ENCODE measurements at places on chromosomes 11 and 22.
A peak's percentile ranks its signal among the peaks of the same experiment; 100 is the strongest.

GRCh38 chr11:95924414-95924760, 480 bp upstream of the MTMR2 start:
- DNase-seq, result no peak

DNA sequence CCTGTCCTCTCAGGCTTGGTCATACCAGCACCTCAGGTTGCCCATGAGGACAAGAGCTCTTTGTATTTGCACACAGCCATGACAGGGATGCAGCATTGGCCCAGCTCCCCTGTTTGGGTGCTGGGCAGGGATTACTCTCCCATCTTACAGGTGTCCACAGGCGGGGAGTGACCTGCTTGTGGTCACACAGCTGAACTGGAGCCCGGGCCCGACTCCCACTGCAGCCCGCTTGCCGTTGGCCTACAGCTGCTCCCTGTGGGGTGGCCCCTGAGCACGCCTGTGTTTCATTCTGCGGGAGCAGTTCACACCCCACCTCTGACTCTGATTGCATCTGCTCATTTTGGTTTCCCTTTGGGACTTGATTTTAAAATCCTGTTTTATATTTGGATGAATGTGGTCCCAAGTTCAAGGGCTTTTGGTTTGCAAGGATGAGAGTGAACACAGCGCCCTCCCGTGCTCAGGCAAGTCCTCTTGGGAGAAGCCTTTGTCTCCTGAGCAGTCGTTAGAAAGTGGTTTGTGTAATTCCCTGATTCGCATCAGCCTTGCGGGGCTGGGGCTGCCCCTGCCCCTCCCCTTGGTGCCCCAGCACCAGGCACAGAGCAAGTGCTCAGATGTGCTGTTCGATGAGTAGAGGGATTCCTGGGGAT, 9.3 kb downstream of the PICK1 start:
- no peak for DNase-seq

DNA sequence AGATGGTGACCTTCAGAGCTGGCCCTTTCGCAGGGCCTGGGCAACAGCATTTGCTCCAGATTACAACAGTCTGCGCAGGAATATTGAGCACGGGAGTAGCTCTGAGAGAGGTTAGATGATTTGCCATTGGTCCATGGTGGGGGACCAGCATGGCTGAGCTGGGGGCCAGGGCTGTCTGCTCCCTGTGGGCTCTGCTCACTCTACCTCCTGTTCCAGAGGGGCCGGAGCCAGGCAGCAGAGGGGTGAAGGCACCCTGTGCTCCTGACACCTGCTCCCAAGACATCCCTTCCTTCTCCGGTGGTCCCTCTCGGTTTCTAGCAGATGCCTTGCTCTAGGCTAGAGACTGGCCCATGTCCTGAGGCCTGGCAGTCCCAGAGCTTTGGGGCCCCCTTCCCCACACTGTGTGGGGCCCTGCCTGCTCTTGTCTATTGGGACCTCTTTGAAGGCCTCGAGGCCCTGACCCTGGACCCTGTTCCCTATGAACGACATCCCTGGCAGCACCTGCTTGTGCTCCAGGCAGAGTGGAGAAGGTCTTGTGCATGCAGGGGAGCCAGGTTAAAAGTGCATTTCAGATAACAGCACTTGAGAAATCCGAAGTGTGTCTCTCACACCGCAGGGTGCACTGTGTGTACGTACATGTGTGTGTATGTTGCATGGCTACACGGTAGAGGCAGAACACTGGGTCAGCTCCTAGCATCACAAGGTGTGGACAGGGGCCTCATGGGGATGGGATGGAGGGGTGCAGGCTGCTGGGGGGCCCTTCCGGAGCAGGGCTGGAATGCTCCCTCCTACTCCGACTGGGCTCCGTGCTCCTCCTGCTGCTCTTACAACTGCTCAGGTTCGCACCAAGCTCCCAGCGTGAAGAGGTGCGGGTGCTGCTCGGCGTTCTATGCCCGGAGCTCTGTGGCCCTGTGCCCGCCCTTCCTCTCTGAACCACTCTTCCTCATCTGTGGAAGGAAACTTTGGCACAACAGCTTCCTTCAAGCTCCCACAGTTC, 123.3 kb upstream of the B3GAT1 start:
- no peak for DNase-seq

DNA sequence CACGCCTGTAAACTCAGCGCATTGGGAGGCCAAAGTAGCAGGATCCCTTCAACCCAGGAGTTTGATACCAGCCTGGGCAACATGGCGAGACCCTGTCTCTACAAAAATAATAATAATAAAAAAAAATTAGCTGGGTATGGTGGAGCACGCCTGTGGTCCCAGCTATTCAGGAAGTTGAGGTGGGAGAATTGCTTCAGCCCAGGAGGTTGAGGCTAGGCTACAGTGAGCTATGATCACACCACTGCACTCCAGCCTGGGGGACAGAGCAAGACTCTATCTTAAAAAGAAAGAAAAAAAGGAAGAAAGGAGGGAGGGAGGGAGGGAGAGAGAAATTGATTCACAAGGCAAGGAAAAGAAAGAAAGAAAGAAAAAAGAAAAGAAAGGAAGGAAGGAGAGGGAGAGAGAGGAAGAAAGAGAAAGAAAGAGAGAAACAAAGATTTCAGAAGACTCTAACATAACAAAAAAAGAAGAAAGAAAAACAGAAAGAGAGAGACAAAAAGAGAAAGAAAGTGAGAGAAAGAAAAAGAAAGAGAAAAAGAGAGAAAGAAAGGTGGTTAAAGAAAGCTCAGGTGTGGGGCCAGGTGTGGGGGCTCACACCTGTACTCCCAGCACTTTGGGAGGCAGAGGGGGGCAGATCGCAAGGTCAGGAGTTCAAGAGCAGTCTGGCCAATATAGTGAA, 37.3 kb upstream of the MYH9 start:
- no peak for DNase-seq

- no peak for DNase-seq
Observed at GRCh38 chr11:13701506-13701905, 33.0 kb downstream of the FAR1 start.

- no peak for DNase-seq
Observed at GRCh38 chr22:32661737-32662586, 139.5 kb upstream of the TIMP3 start.

GRCh38 chr11:9759519-9760192, 95.8 kb downstream of the SWAP70 start:
- DNase-seq, result peak; percentile 75

GRCh38 chr22:20117633-20118299, 740 bp upstream of the TRMT2A start:
- DNase-seq, result no peak

DNA sequence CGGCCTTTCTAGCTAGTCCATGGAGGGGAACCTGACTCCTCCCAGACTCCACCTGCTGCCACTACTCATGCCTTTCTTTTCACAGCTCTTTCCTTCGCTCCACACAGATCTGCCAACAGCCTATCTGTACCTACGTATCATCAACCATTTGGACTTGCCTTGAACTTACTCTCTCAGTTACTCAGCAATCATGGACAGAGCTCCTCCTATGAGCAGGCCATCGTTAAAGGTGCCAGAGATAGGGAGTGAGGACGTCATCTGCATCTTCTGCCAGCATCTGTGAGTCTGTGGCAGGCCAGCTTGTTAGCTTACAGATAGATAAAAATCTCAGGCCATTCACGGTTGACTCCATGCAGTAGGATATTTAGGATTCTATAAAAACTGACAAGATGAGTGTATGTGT, 162.9 kb upstream of the ZBED5 start:
- no peak for DNase-seq

- DNase-seq, result no peak
Observed at GRCh38 chr22:44445307-44445680, 52.7 kb downstream of the RTL6 start.

- no peak for DNase-seq
Observed at GRCh38 chr22:43412808-43413795, 1.3 kb downstream of the MPPED1 start.

DNA sequence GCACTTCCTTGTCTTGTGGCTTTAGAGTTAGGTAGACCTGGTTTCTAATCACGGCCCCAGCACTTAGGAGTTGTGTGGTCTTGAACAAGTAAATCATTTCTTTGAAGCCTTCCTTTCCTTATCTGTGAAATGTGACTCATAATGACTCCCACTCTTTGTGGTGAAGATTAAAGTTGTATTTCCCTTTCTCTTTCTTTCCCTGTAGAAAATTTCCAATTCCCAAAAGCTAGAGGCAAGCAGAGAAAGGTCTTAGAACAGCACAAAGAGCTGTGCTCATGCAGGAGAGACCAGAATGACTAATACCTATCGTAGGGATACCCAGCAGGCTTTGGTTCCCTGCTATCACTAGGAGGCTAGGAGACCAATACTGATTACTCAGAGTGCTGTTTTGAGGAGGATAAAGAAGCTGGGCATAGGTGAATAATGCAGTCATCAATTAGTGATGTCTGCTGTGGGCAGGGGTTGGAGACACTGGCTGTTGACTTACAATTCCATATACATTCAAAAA, 270.7 kb upstream of the SYN3 start:
- no peak for DNase-seq

- no peak for DNase-seq
Observed at GRCh38 chr11:45412051-45412471, 125.9 kb upstream of the SYT13 start.

DNA sequence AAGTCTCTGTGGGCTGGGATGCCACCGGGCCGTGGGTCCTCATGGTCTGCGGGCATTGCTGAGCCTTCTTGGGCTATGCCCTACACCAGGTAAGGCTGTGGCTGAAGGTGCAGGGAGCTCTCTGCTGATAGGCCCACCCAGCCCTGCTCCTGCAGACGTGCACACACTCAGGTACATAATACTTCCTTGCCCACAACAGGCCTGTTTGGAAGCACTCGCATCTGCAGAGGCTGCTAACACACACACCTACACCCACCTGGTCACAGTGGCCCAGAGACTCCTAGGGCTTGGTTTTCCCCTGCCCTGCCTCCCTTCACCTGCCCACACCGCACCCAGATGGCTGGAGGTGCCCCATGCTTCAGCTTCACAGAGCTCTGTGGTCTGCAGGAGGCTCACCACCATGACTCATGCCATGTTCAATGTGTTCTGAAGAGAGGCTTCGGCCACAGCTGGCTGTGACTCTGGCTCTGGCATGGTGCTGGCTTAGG, 72.8 kb upstream of the KCNQ1OT1 start:
- no peak for DNase-seq

GRCh38 chr11:126606484-126606883, 251.0 kb downstream of the ST3GAL4 start:
- DNase-seq, result no peak

- DNase-seq, result no peak
Observed at GRCh38 chr11:76185931-76186401, 20.3 kb downstream of the WNT11 start.

GRCh38 chr11:45725121-45725520, 59.7 kb upstream of the CHST1 start:
- DNase-seq, result no peak

Measured in NCI-H774 (cell line).